ENCODE measurements at places on chromosomes 7 and 10.

- DNase-seq = no peak
Measured at GRCh38 chr7:77464589-77464988, 48.4 kb upstream of the GSAP start.

DNA sequence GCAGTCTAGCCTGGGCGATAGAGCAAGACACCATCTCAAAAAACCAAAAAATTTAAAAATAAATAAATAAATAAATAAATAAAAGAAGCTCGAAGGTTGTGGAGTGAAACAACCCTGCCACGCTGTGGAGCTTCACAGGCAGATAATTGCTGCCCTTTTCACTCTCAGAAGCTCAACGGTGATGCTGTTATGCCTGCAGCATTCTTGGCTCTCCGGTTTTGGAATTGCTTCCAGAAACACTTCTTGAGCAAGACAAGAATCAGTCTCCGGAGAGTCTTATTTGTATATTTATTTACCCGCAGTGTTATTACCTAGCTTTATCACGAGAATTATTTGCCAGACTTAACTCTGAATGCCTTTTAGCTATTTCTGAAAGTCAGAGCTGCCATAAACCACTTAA lies 40.5 kb upstream of the UBE2H start:
- no peak for DNase-seq

DNA sequence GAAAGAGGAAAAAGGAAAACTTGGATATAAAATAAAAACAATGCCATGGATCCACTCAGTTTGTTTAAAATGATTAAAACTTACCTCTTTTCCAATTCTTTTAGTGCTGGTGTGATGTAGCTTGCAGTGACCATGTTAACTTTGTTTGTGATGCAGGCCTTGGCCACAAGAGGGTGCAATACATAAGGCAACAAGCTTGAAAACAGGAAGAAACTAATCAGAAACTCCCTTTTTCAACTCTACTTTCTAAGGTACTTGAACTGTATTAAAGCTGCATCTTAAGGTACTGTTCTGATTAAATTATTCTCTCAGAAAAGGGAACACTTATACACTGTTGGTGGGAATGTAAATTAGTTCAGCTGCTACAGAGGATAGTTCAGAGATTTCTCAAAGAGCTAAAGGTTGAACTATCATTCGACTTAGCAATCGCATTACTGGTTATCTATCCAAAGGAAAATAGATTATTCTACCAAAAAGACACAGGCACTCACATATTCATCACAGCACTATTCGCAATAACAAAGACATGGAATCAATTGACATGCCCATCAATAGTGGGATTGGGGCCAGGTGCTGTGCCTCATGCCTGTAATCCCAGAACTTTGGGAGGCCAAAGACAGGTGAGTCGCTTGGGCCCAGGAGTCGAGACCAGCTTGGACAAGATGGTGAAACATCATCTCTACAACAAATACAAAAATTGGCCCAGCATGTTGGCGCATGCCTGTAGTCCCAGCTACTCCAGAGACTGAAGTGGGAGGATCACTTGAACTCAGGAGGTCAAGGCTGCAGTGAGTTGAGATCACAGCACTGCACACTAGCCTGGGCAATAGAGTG lies 50.9 kb downstream of the AASS start:
- DNase-seq = peak; percentile 72

DNA sequence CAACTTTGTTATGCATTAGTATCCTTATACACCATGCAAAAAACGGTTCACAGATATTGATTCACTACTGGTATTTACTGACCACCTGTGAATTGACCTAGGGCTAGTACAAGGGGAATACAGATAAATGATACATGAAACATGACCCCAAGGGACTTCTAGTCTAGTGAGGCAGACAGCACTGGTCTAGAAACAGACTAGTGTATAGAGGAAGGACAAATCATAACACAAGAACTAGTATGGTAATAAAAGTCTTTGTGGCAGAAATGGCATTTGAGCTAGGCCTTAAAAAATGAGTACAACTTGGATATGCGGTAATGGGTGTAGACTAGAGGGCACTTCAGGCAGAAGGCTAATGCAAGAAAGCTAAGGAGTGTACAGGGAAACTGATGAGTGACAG lies 86.6 kb downstream of the SLC25A13 start:
- no peak for DNase-seq

DNA sequence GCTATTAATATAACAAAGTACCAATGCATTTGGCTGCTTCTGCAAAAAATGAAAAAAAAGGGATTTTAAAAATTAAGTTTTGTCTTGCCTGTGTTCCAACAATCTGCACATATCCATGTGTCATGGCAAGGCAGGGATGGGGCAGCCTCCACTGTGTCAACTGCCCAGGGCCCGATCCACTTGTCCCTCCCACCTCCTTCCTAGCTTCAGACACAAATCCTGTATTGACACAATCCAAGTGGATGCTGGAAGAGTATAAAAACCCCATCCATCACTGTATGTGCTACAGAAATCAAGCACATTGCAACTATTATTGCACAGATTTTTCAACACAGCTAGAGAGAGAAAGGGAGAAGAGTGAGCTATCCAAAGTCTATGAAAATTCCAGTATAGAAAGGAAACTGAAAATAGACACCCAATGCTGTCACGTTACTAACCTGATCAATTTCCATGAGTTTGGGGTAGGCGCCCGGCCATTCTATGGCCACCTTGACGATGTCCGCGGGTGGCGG lies 106.4 kb downstream of the ELMO1 start:
- DNase-seq = no peak

GRCh38 chr10:12507165-12507850 lies 158.0 kb downstream of the CAMK1D start:
- DNase-seq = no peak

GRCh38 chr10:71780156-71780555 lies 6.8 kb upstream of the VSIR start:
- DNase-seq = no peak

GRCh38 chr7:143896667-143897066 lies 5.3 kb downstream of the TCAF1 start:
- DNase-seq = no peak

DNA sequence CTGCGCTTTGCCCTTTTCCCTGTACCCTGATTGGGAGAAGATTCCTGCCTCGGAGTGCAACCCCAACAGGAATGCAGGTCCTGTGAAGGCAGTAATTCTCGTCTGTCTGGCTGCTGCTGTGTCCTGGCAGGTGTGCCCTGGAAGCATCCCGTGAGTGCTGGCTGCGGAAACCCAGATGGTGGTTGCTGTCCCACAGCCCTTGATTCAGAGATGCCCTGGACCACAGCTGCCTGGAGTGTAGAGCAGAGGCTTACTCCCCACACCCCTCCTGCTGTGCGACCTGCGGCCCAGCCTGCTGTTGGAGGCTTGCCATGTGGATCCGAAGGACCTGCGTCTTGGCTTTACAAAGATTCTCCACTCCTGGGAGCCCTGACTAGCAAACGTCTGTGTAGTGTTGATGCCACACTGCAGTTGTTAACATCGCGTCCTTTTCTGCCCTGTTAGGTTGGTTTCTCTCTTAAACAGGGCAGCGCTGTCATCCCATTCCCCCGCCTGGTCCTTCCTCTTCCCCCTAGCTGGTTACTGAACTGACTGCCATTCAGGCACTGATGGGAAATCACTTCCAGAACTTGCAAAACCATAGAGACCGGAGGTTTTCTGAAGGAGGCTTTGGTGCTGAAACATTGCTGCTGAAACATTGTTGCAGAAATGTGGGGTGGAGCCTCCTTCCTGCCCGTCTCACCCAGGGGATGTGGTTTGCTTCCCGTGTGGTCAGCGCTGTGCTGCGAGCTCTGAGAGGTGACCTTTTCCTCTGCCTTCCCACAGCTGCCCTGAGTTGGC lies 53.3 kb downstream of the DNAJB6 start:
- peak; percentile 83 for DNase-seq

GRCh38 chr7:45921699-45922519 lies 837 bp upstream of the IGFBP3 start:
- peak; percentile 62 for DNase-seq

- no peak for DNase-seq
Measured at GRCh38 chr10:67022099-67022498, 96.3 kb downstream of the LRRTM3 start.

DNA sequence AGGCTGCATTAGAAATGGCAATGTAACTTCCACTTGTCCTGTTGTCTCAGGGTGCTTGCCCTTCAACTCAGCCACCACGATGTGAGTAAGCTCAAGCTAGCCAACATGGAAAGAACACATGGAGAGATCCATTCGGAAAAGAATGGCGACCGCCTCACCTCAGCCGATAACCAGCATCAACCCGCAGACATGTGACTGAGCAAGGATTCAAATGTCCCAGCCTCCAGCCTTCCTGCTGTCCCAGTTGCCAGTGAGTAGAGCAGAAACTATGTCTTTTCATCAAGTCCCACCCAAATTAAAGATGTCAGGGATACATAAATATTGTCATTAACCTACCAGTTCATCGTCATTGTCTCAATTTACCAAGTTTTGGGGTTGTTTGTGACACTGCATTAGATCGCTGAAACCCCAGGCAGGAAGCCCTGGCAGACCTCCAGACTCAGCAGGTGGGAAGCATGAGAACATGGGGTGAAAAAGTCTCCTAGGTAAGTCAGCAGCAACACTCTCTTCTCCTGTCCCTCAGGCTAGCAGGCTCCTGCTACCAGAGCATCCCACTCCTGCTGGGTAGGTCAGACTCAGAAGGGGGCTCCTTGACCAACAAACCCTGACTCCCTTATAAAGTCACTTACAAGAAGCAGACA lies 67.0 kb downstream of the OSBPL3 start:
- no peak for DNase-seq

GRCh38 chr10:114868870-114869519 lies 47.4 kb downstream of the FHIP2A start:
- DNase-seq = peak; percentile 47

- peak; percentile 98 for DNase-seq
Measured at GRCh38 chr7:130668258-130669084, at the start of gene COPG2. TSS of gene COPG2 (minus strand) at chr7:130668748. CDS start at chr7:130668668, 80 bp downstream.

- no peak for DNase-seq
Measured at GRCh38 chr10:42556931-42557330, 81.4 kb downstream of the ZNF33B start.

DNA sequence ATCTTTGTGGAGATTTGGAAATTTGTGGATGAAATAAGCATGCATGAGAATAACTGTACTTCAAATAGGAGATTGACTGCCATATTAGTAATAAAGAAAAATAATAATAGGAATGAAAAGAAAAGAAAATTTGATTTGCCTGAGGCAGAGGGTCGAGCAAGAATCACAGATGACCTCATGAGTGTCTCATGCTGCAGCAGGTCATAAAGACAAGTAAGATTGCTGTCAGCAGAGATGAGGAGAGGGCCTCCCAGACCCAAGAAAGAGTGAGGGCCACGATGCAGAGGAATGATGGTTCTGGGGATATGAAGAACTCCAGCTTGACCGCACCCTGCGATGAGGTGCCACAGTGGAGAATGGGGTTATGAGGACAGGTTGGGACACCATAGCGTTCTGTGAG lies 39.2 kb downstream of the TOMM7 start:
- no peak for DNase-seq

DNA sequence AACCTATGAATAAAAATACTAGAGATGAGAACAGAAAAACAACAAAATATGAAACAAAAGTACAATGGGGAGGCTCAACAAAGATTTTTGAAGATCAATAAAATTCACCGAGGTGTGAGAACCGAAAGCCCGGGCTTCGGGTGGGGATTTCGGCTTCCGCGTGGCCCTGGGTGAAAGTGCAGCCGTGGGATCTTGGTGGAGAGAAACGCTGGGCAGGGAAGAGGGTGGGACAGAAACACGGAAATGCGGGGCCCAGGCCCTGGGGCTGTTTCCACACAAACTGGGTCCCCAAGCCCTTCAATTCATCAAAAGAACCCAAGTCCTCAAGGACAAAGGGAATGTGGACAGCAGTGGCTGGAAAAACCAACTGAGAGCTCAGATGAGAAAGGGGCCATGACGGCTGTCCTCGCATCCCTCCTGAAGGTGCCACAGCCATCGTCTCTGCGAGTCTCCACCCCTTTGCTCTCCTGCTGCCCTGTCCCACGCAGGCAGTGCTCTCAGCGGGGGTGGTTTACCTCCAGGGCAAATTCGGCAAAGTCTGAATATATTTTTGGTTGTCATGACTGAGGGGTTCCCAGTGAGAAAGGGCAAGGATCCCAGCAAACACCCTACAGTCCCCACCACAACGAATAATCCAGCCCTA lies 19.7 kb downstream of the FOXL3 start:
- no peak for DNase-seq

GRCh38 chr7:92360387-92360786 lies 86.9 kb upstream of the GATAD1 start:
- no peak for DNase-seq

- no peak for DNase-seq
Measured at GRCh38 chr10:15478429-15478828, 107.3 kb upstream of the FAM171A1 start.

- DNase-seq = peak; percentile 41
Measured at GRCh38 chr10:36608251-36608650, 517.1 kb upstream of the ANKRD30A start.

GRCh38 chr10:73894245-73894971 lies 16.5 kb upstream of the PLAU start:
- peak; percentile 40 for DNase-seq

- peak; percentile 27 for DNase-seq
Measured at GRCh38 chr10:60236869-60237524, 152.7 kb downstream of the ANK3 start.

- no peak for DNase-seq
Measured at GRCh38 chr7:4479367-4480039, 202.6 kb upstream of the FOXK1 start.

GRCh38 chr7:149878523-149878921 lies 4.8 kb downstream of the ATP6V0E2 start:
- no peak for DNase-seq

- no peak for DNase-seq
Measured at GRCh38 chr10:108982159-108982558, 941.2 kb downstream of the XPNPEP1 start.

GRCh38 chr10:100489396-100489795 lies 26.6 kb downstream of the WNT8B start:
- DNase-seq = no peak

GRCh38 chr10:19817231-19817933 lies 1.1 kb downstream of the PLXDC2 start:
- no peak for DNase-seq

GRCh38 chr10:127150136-127150535 lies 46.3 kb downstream of the INSYN2A start:
- DNase-seq = peak; percentile 55

- peak; percentile 27 for DNase-seq
Measured at GRCh38 chr10:52706332-52707070, 66.1 kb downstream of the MBL2 start.

DNA sequence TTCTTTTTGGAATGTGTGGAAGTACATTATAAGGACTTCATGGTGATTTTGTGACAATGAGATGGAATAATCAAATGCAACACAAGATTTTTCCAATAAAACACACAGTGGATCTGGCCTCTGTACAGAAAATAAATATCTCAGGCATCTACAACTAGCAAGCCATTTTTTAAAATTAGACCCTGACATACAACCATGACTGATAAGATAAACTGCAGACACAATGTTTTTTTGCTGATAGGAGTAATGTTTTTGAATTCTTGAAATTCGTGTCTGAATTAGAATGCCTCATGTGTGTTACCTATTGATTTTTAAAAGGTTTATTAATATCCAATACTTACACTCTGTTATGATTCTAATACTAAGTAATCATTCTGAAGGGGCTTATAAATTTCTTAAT lies 328.1 kb downstream of the HGF start:
- DNase-seq = no peak

Data from AG08395 (cell line).